HS-5 (cell line): ENCODE measurements at places on chromosomes 2 and 18.

DNA sequence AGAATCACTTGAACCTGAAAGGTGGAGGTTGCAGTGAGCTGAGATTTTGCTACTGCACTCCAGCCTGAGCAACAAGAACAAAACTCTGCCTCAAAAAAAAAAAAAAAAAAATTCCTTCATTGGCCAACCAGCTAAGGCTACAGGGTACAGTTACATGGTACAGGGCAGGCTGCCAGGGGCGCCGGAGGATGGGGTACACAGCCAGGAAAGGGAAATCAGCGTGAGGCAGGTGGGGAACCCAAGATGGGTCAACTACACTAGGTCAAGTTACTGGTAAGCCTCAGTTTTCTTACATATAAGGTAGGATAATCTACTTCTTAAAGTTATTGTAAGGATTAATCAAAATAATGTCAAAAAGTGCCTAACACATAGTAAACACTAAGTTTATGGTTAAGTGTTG, 142.6 kb upstream of the MSH6 start:
- DNase-seq = no peak

DNA sequence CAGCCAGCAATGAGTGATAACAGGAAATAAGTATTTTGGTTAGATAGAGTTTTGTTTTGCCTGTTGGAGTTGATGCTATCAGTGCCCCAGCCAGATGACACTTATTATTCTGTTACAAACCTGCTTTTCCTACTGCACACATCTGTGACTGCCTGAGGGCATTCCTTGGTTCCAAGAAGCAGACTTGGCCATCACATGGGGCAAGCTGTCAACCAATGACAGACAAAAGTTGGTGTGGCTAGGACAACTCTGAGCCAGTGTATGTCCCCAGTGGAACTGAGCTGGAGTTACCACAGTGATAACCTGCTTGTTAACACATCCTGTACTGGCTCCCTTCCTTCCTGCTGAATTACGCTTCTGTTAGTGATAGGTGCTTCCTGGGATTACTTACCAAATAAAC, 54.5 kb downstream of the FAM171B start:
- no peak for DNase-seq

DNA sequence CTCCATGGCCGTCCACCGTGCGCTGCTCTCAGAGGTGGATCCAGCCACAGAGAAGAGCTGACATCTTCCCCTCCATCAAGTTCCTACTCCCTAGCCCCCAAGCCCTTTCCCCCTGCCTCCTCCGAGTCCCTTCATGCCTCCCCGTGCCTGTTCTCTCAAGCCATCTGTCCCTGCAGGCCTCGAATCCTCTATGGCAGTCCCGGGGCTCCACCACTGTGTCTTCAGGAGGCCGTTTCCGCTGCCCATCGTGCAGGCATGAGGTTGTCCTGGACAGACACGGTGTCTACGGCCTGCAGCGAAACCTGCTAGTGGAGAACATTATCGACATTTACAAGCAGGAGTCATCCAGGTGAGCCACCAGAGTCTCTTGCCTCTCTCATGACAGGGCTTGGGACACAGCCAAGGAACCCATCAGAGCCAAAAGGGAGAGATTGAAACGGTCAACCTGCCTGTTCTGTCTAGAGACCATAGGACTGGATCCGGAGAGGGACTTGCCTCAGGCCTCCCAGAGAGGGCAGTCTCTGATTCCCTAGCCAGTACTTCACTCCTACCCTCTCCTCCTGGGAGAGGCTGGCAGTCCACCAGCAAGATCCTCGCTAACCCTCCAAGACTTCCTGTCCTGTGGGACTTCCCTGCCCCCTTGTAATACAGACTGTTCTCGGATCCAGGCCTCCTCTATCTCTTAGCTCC, 9.7 kb downstream of the UCN start:
- DNase-seq = no peak

- DNase-seq = no peak
Measured at GRCh38 chr2:61262699-61263098, 100.7 kb downstream of the C2orf74 start.
